HS-27A (cell line): ENCODE measurements at places on chromosomes 13 and 19.

DNA sequence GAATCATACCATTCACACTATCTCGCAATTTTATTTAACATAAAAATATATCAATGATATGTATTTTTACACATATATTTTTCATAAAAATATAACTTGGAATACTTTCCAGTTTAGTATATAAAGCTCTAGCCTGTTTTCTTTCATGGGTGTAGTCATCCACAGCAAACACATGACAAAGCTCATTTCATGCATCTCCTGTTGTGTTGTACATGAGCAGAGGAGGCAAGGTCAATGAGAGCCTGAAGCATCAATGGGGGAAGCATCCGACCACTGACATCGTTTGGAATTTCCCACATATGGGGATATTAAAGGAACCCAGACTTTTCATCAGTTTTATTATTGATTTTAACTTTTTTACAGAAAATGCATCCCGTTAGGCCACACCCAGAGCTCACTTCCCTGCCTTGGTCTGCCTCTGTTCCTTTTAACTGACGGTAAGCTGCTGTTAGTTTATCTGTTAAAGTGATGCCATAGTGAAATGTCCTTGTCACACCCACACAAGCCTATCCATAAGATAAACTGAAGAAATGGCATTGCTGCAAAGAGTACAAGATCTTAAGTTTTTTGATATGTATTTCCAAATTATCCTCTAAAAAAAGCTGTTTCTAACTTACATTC is 44.0 kb downstream of the MIPEP start:
- DNase-seq, result no peak

DNA sequence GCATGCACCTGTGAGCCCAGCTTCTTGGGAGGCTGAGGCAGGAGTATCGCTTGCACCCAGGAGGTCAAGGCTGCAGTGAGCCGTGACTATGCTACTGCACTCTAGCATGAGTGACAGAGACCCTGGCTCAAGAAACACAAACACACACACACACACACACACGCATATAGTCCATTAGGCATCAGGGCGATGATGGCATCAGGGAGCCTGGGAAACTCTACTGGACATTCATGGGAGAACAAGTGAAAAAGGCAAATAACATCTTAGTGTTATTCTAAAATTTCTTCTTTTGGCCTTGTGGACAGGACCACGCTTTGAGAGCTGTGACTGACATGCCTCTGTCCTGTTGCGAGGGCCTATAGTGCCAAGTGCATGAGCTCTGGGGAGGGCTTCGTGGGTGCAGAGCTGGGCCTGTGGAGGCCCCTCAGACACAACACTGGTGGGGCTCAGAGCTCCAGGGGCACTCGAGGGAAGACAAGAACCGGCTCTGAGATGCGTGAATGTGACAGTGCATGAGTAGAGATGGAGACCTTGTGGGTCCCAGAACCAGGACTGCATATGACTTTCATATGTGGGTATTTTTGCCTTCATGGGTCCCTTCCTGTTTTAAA is 8.0 kb upstream of the USF2 start:
- no peak for DNase-seq

- no peak for DNase-seq
These were observed 12.3 kb downstream of the GATAD2A start for GRCh38 chr19:19417628-19418245.

DNA sequence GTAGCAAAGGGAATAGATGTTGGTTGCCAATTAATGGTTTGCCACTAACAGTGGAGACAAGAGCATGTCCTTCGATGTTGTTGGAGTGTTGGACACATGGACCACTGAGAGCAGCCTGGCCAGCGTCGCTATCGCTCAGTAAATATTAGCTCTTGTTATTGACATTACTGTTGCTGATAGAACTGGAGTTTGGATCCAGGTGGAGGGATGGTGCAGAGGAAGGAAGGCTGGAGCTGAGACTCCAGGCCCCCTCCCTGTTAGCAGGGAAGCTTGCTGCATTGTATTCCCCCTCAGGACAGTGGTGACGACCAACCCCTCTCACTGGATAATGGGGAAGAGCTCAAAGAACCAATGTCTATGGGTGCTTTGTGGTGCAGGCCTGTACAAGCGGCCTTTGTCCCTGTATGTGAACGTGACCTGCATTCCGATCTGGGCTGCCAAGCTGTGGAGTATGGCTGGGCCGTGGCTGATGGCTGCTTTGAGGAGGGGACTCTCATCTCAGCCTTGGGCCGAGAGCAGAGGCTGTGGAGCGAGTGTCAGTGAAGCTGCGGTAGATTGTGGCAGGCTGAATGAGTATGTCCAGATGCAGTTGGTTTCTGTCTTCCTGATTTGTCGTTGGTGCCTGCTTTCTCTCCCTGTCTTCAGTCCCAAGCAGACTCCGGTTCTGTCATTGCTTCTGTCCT is 7.0 kb downstream of the CLASRP start:
- DNase-seq, result no peak

DNA sequence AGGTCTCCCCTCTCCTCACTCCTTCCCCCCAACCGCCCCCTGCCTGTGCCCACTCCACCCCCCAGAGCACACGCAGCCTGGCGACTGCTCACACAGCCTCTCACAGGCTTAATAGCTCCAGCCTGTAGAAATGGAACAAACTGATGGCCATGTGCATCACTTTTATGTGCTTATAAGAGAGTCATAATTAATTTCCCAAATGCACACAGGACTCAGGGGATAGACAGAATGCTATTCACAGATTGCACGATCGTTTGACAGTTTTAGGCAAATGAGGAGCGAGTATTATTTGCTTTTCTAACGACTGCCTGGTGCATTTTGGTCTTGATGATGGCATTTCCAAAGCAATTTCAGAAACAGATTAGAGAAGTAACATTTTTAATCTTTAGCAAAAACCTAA is 97.7 kb upstream of the VSTM2B start:
- DNase-seq, result no peak

DNA sequence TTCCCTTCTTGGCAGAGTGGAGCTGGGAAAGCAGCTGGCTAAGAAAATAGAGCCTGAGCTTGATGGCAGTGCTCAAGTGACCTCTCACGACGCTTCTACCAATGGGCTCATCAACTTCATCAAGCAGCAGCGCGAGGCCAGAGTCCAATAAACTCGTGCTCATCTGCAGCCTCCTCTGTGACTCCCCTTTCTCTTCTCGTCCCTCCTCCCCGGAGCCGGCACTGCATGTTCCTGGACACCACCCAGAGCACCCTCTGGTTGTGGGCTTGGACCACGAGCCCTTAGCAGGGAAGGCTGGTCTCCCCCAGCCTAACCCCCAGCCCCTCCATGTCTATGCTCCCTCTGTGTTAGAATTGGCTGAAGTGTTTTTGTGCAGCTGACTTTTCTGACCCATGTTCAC is 4.3 kb upstream of the PDCD2L start:
- no peak for DNase-seq

GRCh38 chr13:99390601-99391000 is 83.4 kb upstream of the GPR183 start:
- no peak for DNase-seq

DNA sequence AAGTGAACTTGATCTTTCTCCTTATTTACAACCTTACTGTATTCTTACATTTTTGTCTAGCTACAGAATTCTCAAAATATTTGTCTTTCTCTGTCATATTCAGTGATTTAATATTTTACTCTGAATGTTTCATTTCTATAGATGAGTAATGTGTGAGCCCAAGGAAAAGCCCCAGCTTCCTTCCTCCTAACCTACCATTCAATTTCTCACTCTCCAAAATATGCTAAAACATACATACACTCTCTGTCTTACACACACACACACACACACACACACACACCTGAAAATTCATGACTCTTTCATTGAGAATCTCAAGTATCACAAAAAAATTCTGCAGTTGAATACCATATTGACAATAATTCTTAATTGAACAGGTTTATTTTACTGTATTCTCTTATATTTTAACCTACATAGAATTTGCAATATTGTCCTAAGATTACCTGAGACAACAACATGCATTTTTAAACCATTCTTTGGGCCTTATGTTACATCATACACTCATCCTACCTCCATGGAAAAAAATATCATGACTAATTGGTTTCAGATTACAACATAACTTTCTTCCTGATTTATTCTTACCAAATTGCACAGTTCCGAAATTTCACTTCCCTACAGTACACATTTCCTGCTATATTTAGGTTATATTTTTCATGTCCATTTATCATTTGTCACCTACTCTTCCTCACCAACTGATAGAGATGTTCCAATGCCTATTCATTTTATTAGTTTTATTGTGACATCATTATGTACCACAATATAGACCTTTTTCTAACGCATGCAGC is 1965.6 kb upstream of the PCDH20 start:
- peak; percentile 36 for DNase-seq

GRCh38 chr19:50820549-50821247 is 2.9 kb downstream of the KLK1 start:
- no peak for DNase-seq

- DNase-seq, result no peak
These were observed 65.4 kb upstream of the WDFY2 start for GRCh38 chr13:51518827-51519226.

- DNase-seq, result no peak
These were observed 511.4 kb upstream of the KLF12 start for GRCh38 chr13:74645586-74645985.

DNA sequence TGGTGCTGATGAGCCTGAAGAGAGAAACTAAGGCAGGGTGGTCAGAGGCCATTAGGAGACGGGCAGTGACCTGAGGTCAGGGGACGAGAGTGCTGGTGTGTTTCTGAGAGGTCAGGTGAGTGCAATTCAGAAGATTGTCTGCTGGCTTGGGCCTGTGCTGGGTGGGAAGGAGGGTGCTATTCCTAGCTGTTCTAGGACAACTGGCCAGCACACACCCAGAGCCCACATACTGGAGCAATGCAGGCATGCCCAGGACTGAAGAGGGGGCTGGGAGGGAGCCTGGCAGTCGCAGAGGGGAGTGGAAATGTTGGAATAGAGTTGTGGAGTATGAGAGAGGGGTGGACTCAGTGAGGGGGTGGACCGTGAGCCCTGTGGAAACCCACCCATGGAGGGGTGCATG is 16.5 kb downstream of the ARHGEF7 start:
- DNase-seq, result no peak

DNA sequence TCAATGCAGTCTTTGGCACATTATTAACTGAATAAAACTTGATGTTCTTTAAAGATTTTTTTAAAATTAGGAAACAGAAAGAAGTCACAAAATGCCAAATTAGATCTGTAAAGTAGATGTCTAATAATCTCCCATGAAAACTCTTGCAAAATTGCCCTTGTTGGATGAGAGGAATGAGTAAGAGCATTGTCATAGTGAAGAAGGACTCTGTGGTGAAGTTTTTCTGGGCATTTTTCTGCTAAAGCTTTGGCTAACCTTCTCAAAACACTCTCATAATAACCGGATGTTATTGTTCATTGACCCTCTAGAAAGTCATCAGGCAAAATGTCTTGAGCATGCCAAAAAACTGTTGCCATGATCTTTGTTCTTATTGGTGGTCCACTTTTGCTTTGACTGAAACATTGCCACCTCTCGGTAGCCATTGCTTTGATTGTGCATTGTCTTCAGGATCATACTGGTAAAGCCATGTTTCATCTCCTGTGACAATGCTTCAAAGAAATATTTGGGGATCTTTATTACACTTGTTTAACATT is 549.3 kb downstream of the LIG4 start:
- no peak for DNase-seq

GRCh38 chr19:3403489-3404323 is 37.3 kb downstream of the NFIC start:
- DNase-seq, result no peak

DNA sequence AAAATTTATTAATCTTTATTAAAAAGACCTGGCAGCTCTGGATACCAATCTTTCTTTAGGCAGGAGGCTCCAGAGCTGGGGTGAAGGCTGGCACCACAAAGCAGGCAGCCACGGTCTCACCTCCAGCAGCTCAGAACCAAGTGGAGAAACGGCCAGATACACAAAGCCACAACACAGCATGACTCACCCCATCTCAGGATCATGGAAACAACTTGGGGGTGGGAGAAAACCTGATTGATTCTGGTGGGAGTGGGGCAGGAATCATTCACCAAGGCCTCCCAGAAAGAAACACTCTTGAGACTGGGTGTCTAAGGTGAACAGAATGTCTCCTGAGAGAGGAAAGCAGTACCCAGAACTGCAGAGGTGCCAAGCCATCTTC is 64.2 kb downstream of the CRYL1 start:
- DNase-seq, result no peak

- no peak for DNase-seq
These were observed 51.7 kb upstream of the DOCK9 start for GRCh38 chr13:99029576-99029975.

GRCh38 chr13:50205581-50205980 is 190.3 kb downstream of the KCNRG start:
- no peak for DNase-seq

GRCh38 chr13:49302817-49303216 is 55.1 kb downstream of the CDADC1 start:
- DNase-seq, result no peak

DNA sequence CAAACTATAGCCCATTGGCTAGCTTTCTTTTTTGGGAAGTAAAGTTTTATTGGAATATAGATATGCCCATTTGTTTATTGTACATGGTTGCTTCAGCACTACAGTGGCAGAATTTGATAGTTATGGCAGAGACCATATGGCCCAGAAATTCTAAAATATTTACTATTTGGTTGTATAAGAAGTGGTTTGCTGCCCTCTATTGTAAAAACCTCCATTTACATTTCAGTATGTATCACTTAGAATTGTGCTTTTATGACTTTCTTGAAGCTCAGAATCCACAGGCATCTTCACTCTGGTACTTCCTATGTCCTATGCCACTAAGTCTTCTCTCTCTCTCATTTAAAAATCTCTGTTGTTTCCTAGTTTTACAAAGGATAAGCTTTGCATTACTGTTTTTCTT is 37.7 kb downstream of the DLEU7 start:
- DNase-seq, result no peak

GRCh38 chr13:111909971-111910671 is 156.8 kb upstream of the SOX1 start:
- DNase-seq, result no peak

DNA sequence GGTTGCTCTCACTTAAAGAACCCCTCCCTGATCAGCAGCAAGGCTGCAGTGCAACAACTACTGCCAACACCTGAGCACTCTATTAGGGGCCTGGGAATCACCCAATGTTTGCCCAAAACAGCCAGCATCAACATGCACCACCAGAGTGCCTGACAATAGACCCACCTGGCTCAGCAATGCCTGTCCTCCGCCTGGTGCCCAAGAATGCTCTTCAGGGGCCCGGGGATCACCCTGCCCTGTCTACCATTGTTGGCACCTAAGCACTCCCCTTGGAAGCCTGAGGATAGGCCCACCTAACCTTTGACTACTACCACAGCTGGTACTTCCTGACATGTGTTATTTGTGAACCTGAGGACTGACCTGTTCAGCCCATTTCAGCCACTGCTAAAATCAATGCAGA is 1363.1 kb upstream of the PRR20A start:
- no peak for DNase-seq

GRCh38 chr13:92459306-92459705 is 767.3 kb upstream of the GPC6 start:
- no peak for DNase-seq

DNA sequence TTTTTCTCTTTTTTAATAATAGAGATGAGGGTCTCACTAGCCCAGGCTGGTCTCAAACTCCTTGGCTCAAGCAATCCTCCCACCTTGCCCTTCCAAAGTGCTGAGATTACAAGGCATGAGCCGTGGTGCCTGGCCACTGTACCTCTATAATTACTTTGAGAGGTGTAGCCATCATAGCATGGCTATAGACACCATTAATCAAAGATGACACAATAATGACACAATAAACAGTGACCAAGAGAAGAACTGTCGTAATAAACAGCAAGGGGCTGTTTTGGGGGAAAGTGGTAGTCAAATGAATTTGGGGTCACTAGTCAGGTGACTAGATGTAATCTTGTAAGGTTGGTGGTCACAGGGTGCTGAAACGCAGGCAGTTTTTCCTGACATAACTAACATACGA is 30.4 kb downstream of the KLF5 start:
- DNase-seq, result no peak

- peak; percentile 3 for DNase-seq
These were observed 199.7 kb upstream of the TSHZ3 start for GRCh38 chr19:31548941-31549340.
